Naive thymus-derived CD4-positive, alpha-beta T cell (primary cell): ENCODE measurements at places on chromosomes 7 and 10.
A peak's percentile ranks its signal among the peaks of the same experiment; 100 is the strongest.

GRCh38 chr10:51711519-51711891 is 12.1 kb upstream of the CSTF2T start:
- DNase-seq: no peak

DNA sequence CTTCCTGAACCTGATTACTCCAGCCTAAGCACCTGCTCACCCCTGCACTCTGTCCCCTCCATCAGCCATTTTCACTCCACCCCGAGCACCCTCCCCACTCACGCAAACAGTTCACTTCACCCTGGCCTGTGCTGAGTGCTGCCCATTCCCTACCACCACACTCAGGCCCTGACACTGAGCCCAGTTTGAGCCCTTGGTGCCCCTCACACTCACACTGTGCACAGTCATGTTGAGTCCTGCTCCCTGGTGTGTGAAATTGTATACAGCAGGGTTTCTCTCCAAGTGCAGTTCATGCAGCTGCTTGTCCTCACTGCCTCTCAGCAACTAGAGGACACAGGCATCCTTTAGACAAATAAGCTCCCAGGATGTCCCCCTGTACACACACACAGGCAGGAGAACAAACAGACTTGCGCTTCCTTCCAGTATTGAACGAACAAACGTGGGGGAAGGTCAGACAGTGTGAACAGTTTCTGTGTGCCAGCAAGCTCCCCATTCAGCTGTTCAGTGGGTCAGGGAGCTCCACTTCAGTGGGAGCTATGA is 6.8 kb downstream of the MYO1G start:
- peak; percentile 0 for DNase-seq

DNA sequence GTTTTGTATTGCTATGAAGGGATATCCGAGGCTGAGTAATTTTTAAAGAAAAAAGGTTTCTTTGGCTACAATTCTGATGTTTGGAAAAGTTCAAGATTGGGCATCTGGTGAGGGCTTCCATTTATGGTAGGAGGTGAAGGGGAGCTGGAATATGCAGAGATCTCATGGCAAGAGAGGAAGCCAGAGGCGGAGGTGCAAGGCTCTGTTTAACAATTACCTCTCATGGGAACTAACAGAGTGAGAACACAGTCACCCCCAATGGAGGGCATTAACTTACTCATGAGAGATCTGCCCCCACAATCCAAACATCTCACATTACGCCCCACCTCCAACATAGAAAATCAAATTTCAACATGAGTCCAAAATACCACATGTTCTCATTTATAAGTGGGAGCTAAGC is 62.0 kb downstream of the AKR1D1 start:
- no peak for DNase-seq

- DNase-seq: no peak
Observed at GRCh38 chr7:1928645-1929348, 258.7 kb downstream of the ELFN1 start.

DNA sequence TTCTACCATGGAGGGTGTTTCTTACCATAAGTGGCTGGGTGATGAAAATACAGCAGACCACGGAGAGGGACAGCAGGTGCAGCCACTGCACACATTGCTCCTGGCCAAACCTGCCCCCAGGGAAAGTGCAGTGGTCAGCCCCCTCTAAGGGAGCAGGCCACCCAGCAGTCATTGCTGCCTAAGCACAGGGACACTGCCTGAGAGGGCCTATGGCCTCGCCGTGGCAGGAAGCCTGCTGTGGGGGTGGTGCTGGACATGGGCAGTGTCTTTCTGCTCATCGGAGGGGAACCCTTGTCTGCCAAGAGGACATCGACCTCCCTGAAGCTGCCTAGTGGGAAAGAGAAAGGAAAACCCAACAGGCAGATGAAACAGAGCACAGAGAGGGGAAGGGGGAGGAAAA is 118.3 kb downstream of the PKD1L1 start:
- no peak for DNase-seq

GRCh38 chr7:84697506-84697905 is 489.4 kb downstream of the SEMA3D start:
- DNase-seq: no peak

GRCh38 chr7:132619967-132620366 is 43.7 kb upstream of the PLXNA4 start:
- no peak for DNase-seq

DNA sequence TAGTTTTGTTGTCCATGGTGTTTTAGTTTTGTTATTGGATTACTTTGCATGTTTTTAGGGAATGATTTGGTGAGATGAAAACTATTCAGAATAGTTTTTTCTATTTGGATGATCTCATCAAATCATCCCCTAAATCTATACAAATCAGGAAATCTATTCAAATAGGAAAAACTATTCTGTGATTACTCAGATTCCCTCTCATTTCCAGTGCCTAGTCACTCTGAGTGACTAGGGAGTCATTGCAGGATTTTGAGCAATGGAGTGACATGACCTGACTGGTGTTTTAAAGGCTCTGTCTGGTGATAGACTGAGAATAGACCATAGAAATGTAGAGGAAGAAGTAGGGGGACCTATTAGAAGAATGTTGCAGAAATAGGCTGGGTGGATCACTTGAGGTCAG is 72.4 kb downstream of the TPST1 start:
- no peak for DNase-seq

GRCh38 chr10:120600871-120601649 is 144.0 kb downstream of the PLPP4 start:
- no peak for DNase-seq

DNA sequence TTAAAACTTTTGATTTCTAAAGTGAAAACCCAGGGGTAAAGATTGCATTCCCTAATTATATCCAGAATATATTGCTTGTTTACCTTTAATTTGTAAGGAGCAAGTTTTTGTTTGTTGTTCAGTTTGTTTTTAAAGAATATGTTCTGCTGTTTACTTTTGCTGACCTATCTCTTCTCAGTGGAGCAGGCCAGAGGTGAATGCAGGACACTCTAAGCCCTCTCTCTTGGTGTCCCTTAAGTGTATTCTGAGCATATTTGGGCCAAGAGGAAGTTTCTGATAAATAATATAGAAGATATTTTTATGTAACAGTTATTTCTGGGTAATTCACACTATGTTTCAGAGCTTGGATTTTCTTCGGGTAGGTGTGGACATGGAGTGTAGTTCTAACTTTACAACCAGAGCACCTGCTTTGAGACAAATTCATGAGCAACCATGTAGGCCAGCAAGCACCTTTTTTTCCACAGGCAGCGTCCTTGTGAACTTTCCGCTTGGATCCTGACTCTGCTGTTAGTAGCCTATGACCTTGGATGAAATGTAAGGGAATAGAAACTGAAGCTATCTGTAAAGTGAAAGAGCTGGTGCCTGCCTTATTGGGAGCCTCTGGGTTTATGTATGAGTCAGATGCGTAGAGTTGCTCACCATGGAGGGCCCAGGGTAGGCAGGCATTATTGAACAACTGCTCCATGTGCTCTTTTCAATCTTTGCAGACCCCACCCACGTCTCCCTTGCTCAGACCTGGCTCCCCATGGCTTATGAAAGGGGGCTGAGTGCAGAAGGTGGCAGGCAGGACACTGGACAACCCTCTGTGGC is 16.1 kb downstream of the OGDH start:
- no peak for DNase-seq

DNA sequence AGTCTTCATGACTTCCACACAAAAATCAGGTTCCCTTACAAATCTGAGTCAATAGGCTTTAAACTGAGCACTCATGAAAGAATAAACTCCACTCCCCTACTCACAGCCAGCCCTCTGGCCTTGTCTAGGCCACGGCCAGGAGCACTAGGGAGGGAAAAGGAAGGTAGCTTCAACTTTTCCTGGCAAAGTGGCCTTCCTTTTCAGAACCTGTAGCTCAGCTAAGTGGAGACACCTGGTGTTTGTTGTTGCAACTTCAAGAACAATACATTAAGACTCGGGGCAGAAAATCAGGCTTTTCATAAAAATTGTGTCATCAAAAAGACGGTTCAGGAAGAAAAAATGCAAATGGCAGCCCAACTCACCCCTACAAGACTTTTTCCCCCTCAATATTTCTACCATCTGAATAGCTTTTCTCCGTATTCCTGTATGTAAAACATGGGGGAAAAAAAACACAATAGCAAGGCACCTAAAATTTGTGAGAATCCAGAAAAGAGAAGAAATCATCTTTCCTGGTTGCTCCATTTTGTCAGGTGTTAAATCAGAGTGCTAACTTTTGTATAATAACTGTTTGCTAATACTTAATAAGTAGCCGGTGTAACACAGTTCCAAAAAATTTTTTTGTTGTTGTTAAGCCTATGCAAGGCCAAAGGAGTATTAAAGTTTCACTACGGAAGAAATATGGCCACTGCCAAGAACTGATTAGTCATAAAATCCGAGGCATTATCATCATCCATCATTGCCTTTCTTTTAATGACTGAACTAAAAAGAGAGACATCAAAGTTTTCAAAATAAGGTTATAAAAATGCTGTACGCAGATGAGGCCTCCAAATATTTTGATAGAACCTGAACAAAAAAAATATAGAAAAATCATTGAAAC is 66.2 kb upstream of the ARID5B start:
- DNase-seq: no peak

DNA sequence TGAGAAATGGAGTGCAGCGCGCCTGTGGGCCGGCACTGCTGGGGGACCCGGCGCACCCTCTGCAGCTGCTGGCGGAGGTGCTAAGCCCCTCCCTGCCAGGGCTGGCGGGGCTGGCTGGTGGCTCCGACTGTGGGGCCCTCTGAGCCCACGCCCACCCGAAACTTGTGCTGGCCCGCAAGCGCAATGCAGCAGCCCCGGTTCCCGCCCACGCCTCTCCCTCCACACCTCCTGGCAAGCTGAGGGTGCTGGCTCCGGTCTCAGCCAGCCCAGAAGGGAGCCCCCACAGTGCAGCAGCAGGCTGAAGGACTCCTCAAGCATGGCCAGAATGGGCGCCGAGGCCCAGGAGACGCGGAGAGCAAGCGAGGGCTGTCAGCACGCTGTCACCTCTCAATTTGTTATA is 1063.0 kb upstream of the AUTS2 start:
- no peak for DNase-seq

- DNase-seq: no peak
Observed at GRCh38 chr10:113135025-113135424, 185.0 kb downstream of the TCF7L2 start.

DNA sequence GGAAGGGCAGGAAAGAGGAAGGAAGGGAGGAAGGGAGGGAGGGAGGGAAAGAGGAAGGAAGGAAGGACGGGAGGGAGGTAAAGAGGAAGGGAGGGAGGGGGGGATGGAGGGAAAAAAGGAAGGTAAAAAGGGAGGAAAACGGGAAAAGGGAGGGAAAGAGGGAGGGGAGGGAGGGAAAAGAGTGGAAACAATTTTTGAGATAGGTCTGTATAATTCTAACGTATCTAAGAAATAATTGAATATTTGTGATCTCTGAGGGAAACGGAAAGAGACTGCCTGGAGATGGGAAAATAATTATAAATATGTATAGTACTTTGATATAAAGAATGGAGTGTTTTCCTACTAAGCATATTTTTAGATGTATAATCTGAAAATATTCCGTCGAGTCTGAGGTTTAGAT is 158.2 kb upstream of the FOXK1 start:
- DNase-seq: no peak

GRCh38 chr7:99459087-99459486 is 6.9 kb downstream of the ATP5MF start:
- DNase-seq: no peak

- DNase-seq: no peak
Observed at GRCh38 chr10:98589691-98590090, 143.0 kb upstream of the HPS1 start.

DNA sequence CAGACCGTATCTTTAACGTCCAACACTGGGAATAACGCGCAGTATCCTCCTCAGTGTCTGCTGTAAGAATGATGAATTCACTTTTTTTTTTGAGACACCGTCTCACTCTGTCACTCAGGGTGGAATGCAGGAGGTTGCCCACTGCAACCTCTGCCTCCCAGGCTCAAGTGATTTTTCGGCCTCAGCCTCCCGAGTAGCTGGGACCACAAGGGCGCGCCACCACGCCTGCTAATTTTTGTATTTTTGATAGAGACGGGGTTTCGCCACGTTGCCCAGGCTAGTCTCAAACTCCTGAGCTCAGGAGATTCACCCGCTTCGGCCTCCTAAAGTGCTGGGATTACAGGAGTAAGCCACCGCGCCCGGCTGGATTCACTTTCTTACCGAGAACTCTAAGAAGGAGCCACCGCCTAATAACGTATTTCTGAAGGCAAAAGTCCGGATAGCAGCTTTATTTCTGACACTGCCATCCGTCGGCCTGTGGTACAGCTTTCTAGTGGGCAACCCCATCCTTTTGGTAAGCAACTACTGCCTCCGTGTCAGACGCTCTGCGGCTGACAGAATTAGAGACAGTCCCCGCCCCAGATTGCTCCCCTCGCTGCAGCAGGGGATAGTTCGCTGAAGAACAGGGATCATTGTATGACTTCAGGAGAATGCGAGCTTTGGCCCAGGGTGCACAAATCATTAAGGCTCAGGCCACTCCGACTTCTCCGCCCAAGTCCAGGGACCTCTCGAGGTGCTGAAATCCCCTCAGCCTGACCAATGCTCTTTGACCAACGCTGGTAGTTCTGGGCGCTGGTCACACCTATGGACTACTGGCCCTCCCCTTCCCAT is 662 bp downstream of the POLR3A start:
- peak; percentile 13 for DNase-seq

DNA sequence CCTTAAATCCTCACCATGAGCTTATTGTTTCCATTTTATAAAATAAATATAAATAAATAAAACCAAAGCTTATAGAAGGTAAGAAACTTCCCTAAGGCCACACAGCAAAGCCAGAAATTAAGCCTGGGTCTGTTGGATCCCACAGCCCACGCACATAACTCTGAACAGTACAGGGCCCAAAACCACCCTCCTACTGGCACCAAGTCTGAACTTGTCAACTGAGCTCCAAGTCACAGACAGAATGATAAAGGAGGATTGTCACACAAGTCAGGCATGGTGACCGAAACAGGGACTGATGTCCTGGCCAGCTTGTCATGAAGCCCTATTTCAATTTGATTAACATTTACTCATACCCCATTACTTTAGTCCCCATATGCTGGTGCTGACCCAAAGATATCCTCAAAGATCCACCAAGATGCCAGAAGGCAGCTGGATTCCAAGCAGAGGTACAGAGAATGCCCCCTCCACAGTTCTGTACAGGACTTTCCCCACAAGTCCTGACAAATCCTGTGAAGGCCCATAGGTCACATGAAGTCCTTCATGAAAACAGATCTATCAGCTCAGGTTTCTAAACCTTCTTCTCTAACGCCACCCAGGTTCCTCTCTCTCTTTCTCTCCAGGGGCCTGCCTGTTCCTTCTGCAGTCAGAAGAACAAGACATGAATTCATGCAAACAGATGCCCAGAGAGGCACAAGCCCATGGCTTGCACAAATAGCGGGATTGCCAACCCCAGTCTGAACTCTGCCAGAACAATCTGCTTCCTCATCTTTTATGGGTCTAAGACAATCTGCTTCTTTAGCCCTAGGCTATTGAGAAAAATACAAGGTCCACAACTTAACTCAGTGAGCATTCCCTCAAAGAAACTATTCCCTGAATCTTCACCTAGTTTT is 60.9 kb downstream of the GLI3 start:
- DNase-seq: no peak

GRCh38 chr10:58672845-58673244 is 160.2 kb downstream of the BICC1 start:
- DNase-seq: no peak

- DNase-seq: no peak
Observed at GRCh38 chr10:26483554-26483953, 45.4 kb downstream of the APBB1IP start.

GRCh38 chr7:123126691-123127090 is 73.1 kb downstream of the SLC13A1 start:
- no peak for DNase-seq
